Spleen (tissue), 13 donors: ENCODE measurements at places on chromosomes 4 and X. TPM values are rescaled to one million over a fixed set of nuclear protein-coding genes. Genes with fewer than 3 reads are reported as not detected.

GRCh38 chrX:147884958-147885357 is 26.8 kb upstream of the FMR1 start:
- DNase-seq: no peak

DNA sequence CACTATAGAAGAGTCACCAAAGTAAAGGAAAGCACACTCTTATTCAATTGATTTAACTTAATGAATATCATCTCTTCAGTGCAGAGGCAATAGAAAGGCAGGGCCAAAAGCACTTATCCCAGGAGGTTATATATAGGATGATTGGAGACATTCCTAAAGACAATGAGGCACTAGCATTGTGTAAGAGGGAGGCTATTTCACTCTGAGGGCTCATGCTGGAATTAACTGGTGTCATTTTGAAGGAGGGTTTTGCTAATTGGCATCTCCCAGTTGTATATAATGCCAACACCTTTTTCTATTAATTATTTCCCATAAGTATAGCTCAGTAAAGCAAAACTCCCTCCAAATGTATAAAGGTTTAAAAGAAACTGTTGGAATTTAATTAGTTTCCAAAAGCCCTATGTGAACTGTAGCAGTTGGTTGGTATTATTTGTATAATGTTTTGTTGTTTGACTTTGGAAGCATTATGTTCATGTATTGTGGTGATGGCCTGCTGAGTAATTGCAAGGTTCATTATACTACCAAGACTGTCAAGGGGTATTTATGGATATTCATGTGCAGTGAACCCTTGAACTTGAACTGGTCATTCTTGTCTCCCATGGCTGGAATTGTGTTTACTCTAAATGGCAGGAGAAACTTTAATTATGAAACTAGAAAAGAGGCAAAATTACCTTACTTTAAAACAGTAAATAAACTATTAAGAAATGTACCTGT is 270.3 kb downstream of the BMPR1B start:
- no peak for DNase-seq

DNA sequence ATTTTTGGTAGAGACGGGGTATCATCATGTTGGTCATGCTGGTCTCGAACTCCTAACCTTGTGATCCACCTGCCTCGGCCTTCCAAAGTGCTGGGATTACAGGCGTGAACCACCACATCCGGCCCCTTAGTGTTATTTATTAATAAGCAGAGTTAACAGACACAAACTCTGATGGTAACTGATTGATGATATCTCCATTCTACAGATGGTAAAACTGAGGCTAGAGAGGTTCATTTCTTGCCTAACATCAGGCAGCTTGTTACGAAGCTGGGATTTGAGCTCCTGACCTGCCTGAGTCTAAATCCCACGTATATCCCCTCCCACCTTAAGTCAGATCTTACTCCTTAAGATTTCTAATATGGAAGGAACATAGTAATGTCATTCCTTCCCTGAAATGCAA is 36.9 kb downstream of the TBC1D14 start:
- DNase-seq: no peak

DNA sequence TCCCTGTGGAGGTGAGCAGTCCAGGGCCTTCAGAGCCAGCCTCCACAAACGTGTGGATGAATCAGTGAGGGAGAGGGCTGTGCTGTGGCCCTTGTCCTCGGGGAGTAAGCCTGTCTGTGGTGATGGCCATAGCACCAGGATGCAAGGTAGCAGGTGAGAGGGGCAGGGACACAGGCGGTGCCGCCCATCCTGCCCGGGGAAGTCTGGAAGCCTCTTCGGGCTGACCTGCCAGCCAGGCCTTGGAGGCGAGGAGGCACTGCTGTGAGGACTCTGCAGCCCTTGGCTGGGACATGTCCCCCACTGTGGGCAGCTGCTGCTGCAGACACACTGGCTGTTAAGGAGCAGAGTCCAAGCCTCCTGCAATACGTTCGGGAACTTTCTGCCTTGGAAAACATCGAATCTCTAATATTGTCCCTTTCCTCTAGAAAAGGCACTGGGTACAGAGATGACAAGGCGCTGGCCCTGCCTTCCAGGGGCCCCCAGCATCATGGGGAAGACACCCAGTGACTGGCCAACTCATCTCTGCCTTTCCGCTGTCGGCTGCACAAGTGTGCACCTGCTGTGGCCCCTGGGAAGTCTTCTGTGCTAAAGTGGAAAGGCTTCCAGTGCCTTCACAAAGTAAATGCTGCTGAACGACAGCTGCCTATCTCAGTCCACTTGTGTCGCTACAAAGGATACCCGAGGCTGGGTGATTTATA is 101.4 kb downstream of the ADRA2C start:
- DNase-seq: peak; percentile 71

The BRS3 gene
- not detected for total RNA-seq

The XAGE1A gene
- total RNA-seq: not detected

The TMEM271 gene
- total RNA-seq: not detected
